ENCODE measurements at places on chromosomes 3 and 15. TPM values are rescaled to one million over a fixed set of nuclear protein-coding genes. Genes with fewer than 3 reads are reported as not detected.
A peak's percentile ranks its signal among the peaks of the same experiment; 100 is the strongest.

Gene C2CD4A
- total RNA-seq: 0.18 TPM

DNA sequence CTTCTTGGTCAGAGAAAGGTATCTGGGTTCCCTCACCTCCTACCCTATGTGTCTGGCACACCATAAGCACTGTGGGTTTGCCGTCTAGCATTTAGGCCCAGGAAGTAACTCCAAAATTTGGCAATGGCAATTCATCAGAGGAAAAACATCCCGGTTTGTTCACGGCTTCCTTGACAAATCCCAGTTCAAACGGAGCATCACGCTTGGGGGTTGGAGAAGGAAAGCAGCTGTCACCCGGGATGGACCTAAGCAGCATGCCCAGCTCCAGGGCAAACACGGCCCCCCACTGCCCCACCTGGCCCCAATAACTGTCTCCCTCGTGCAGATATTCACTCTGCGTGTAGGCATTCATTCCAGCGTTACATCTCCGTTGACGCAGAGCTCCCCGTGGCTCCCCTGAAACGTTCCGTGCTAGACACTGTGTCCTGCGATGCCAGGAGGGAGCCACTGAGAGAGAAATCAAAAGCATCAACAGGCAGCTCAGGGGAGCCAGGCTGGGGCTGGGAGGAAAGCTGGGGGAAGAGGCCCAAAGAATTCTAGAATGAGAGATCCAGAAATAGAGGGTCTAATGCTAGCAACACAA, 41.4 kb downstream of the NTRK3 start:
- no peak for DNase-seq

DNA sequence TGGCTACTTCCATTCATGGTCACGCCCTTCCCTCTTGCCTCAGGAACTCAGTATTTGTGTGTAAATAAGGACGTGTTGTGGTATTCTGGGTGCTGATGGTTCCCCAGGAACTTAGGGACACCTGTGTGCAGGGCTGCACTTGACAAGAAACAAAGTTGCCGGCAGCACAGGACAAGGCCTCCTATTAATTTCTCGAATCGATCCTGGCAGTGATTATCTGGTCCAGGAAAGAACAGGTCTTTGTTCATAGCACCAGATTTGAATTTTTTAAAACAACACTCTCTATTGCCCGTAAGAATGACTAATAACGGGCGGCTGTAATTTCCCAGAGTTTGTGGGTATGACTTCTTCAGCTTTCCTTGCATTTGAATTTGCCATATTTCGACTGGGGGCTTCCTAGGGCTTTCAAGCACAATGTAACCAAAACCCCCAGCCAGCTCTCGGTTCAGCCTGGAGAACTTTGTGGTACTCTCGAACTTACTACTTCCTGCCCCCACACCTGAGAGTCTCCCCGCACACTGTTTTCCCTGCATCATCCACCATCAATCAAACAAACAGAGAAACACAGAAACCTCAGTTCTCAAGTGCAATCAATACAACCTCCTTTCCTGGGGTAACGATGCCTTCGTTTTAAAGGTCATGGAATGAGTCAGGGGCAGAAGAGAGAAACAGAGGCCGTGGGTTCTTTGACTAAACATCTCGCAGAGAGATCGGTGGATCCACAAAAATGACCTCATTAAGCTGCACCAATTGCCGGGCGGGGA, 241.7 kb upstream of the ICE2 start:
- DNase-seq: no peak

DNA sequence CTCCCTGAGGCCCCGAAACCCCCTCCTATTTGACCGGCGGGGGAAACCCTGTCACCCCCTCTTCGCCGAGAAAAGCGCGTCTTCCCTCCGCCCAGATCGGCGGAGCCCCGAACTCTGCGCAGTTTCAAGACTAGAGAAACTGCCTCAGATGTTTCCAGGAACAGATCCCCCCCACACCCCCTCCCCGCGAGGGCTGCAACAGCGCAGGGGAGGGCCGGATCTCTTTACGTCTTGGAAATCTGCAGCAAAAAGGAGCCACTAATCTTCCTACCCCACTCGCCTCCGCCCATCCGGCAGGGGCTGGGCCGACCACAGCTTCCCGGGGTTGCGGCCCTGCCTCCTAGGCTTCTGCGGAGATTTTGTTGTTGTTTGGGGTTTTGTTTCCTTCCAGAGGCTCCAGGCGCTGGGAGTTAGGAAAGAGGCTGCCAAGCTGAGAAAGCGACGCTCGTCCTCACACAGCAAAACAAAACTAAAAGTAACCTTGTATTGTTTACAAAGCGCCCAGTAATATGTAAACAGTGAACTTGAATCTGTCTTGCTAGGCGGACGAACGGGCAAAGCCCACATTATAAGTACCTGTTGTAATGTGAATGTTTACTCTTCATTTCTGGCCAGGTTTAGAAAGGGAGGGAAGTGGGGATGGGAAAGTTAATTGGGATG, 2.2 kb downstream of the FOXB1 start:
- DNase-seq: peak; percentile 52

- DNase-seq: no peak
Measured at GRCh38 chr3:87626546-87626945, 350.2 kb upstream of the POU1F1 start.

- no peak for DNase-seq
Measured at GRCh38 chr3:64638981-64639481, 48.8 kb downstream of the ADAMTS9 start.

- no peak for DNase-seq
Measured at GRCh38 chr15:60890375-60891230, 338.5 kb downstream of the RORA start.

- DNase-seq: no peak
Measured at GRCh38 chr15:84666373-84666772, 8.4 kb upstream of the NMB start.

DNA sequence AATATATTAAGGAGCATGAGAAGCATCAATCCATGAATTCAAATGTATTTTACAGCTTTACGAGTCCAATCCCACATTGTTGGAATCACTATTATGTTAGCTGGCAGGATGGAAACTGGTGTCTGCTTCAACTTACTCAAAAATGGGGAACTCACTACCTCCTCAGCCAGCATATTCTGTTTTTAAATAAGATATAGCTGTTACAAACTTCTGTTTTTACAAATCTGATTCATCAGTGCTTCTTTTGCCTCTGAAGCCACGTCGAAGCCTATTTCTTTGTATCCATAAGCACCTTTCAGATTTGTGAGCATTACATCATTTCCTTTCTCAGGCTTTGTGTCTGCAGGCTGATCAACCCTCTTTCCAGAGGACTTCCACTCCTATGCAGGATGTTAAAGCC, 105.9 kb downstream of the TPRG1 start:
- DNase-seq: no peak

GRCh38 chr3:129603991-129604749, 2.3 kb downstream of the PLXND1 start:
- DNase-seq: no peak

GRCh38 chr15:65914386-65914785, 45.1 kb downstream of the RAB11A start:
- no peak for DNase-seq

- DNase-seq: peak; percentile 50
Measured at GRCh38 chr3:17894434-17895060, 152.1 kb upstream of the TBC1D5 start.

Gene CDC25A
- total RNA-seq: 0.83 TPM

Gene CCRL2
- total RNA-seq: 23.5 TPM

DNA sequence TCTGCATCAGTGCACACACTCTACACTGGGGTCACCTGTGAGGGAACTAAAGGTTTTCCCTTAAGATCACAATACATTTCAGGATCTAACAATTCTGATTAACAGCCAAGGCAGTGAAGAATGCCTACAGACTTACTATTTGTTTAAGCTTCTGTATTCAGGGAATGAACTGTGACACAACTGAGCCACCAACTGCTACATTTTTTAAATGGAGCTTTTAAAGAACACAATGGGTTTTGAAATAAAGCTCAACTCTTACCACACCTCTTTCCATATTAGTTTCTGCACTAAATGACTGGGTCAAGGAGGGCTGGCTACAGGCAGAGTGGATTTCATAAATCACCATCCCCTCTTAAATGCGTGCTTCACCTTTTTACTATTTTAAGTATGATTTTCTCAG, 100.2 kb downstream of the TMCC1 start:
- DNase-seq: no peak

GRCh38 chr3:17840651-17841050, 98.2 kb upstream of the TBC1D5 start:
- DNase-seq: no peak

Gene CPN2
- not detected for total RNA-seq

- DNase-seq: peak; percentile 18
Measured at GRCh38 chr3:52117537-52117936, 36.7 kb downstream of the POC1A start.

GRCh38 chr3:128825117-128825725, 54.2 kb upstream of the ACAD9 start:
- no peak for DNase-seq

Gene RAD51
- total RNA-seq: 1.1 TPM

Gene FBLN2
- total RNA-seq: 40.8 TPM

- DNase-seq: no peak
Measured at GRCh38 chr15:31049682-31050615, 51.6 kb downstream of the TRPM1 start.

DNA sequence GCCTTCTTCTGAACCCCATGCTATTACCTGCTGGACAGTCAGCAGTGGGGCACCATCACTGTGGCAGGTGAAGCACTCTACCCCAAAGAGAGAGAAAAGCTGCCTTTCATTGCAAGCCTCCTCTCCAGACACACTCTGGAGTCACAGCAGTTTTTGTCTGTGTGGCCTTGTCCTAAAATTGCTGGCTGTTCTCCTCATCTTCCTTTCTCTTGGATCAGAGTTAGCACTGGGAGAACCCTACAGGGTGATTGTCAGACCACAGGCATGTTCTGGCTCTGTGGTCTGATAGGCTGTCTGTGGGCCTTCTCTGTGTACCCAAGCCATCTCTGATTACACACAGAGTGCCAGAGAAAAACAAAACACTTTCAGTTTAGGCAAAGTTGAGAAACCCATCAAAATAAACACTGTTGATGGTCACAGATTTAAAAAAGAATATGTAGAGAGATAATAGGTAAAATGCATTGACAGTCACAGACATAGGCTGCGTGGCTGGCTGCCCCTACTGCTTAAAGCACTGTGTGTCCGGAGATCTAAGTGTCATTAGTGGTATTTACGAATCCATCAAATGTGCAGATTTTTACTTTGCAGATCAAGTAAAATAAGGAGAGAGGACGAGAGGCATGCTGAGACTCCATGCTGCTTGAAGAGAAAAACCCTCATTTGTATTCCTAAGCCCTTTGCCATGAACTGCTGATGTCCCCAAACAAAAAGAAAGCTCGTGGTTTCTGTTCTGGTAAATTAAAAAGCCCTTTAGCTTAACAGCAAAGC, 689.9 kb downstream of the TUSC7 start:
- no peak for DNase-seq

GRCh38 chr3:107916171-107916570, 174.7 kb downstream of the CD47 start:
- DNase-seq: no peak

Gene C3orf85
- not detected for total RNA-seq

GRCh38 chr3:129446926-129447325, 6.9 kb downstream of the IFT122 start:
- DNase-seq: no peak

Gene ZNF770
- 29.7 TPM for total RNA-seq

Gene PPM1L
- 14.9 TPM for total RNA-seq

Gene WWTR1
- total RNA-seq: 89.5 TPM

- no peak for DNase-seq
Measured at GRCh38 chr3:127090218-127091160, 102.4 kb upstream of the PRR23E start.

Gene WDR72
- total RNA-seq: 1.5 TPM

DNA sequence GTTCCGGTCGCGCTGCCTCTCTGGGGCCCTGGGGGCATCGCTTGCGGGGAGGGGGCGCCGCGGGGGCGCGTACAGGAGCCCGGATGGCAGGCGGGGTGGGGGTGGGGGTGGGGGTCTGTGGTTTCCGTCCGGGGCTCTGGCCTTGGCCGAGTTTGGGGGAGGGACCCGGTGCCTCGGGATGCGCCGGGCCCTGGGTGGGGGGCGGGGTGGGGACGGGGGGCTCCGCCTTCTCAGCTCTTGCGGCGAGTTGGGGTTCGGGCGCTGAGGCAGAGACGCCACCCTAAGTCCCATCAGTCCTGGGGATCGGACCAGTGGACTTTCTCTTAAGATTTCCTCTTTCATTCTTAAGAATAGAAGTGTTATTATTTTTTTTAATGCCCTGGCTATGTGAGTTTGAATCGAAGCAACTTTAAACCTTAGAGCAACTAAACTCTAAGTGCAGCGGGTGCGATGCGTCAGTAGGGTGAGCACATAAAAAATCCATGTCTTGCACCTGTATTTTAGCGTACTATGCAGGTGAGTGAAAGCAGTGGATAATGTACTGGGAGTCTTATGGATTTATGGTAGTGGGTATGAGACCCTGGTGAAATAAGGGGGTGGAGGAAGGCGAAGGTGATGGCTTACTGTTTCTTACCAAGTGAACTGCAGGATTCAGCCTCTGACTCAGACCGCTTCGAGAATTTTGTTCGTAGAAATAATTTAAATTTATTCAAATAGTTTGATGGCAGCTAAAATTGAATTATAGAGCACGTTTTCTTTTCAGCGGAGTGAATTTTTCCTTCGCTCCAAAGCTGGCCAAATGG, 762 bp downstream of the CTNNB1 start:
- DNase-seq: peak; percentile 53

GRCh38 chr3:11601446-11602238, 42.1 kb downstream of the VGLL4 start:
- no peak for DNase-seq

DNA sequence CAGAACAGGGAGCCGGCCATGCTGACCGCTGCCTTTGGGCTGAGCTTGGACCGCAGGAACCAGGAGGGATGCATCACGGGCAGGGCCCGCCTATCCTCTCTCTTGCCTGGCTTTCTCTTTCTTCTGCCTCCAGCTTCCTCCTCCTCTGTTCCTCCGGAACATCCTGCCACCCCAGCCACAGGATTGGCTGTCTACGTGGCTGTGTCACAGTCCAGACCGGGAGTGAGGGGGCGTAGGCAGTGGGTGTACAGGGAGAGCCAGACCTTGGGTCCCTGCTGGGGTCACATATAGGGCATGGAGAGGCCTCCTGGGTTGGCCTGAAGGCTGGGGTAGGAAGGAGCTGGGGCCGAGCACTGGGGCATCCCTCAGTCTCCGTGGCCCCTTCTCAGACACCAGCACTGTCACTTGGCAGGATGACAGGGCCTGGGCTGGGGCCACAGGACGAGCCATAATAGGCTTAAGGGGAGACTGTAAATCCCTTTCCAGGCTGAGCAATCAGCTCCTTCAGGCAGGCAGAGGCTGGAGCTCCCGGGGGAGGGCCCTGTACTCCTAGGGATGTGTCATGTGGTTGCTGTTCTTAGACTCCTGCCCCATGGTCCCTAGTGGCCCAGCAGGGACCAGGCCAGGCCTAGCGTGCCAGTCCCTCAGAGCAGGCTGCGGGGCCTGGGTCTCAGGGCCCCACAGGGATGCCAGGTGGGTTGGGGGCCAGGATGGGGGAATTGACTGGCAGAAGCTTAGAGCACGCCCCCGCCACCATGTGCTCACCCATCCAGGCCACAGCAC, 25.4 kb downstream of the LINGO1 start:
- DNase-seq: no peak

Data from lower lobe of right lung (tissue), 2 donors.